ENCODE measurements at places on chromosomes 5 and 9.

DNA sequence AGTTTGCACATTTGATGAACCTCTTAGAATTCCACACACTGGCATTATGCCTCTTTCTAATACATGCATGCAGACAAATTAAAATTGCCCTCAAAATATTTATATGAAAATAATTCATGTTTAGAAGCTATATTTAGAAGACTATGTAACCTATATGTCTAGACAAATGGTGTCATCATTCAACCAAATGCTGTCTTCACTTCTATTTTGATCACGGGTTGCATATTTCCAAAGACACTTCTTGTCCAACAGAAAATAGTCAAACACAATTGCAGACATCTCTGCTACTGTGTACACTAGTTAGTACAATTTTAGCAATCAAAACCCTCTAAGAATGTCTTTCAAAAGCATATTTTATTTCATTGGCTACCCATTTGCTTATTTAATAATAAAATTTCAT is 114.0 kb downstream of the FBXO38 start:
- no peak for DNase-seq

DNA sequence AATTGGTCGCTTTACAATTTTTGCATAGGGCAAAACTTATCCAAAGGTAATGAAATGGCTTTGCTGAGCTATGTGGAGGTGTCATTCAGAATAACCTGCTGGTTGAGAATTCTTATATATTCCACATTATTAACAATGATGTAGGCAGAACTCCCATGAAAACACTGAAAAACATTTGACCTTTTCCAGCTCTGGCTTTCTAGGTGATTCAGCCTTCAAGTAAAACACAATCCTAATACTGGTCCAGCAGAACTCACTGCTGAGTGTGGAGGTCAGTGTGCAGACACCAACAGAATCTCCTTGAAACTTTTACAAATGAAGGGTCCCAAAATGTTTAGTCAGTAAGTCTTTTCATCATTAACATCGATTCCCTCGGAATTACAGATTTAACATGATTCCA is 162.0 kb upstream of the EFNA5 start:
- no peak for DNase-seq

DNA sequence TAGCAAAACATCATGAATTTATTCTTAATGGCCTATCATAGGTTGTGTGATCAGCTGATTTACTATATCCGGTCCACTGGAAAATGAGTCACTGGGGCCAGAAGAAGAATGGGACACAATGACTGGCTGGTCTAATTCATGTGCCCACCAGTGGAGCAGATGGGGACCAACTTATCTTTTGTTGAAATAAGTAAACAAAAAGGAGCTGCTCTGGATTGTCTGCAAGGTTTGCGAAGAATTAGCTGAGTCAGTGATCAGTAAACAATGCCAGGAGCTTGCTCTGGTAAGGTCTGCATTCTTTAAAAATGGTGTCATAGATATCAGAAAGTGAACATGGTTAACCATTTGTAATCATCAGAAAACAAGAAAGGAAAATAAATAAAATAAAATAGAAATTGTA is 128.0 kb downstream of the RASEF start:
- no peak for DNase-seq

- no peak for DNase-seq
Observed at GRCh38 chr5:142132916-142133315, 24.3 kb downstream of the NDFIP1 start.

DNA sequence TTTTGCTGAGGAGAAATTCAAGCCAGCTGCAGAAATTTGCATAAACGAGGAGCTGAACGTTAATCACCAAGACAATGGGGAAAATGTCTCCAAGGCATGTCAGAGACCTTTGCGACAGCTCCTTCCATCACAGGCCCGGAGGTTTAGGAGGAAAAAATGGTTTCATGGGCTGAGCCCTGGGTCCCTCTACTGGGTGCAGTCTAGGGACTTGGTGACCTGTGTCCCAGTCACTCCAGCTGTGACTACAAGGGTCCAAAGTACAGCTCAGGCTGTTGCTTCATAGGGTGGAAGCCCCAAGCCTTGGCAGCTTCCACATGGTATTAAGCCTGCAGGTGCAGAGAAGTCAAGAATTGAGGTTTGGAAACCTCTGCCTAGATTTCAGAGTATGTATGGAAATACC is 207.5 kb downstream of the DENND1A start:
- DNase-seq = no peak

DNA sequence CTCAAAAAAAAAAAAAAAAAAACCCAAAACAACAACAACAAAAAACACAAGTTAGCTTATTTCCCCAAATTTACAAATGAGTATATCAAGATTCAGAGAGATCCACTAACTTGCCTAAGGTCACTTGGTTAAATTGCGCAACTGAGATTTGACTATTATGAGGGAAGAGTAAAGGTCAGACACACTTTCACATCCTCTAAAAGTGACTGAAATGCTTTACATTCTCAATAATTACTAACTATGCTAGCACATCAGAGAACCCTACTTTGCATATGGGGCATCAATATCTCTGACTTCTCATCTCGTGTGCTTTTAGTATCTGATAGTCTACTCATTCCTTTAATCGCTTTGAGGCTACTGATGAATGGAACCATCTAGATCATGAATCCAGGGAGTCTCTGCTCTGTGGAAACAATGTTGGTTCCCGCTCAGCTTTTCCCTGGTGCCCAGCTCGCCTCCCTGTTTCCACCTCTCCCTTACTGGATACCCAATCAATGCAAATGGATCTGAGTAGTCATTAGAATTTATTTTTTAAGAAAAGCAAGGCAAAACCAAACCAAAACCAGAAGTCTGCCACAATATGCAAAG is 182.1 kb upstream of the TRIM32 start:
- DNase-seq = no peak

DNA sequence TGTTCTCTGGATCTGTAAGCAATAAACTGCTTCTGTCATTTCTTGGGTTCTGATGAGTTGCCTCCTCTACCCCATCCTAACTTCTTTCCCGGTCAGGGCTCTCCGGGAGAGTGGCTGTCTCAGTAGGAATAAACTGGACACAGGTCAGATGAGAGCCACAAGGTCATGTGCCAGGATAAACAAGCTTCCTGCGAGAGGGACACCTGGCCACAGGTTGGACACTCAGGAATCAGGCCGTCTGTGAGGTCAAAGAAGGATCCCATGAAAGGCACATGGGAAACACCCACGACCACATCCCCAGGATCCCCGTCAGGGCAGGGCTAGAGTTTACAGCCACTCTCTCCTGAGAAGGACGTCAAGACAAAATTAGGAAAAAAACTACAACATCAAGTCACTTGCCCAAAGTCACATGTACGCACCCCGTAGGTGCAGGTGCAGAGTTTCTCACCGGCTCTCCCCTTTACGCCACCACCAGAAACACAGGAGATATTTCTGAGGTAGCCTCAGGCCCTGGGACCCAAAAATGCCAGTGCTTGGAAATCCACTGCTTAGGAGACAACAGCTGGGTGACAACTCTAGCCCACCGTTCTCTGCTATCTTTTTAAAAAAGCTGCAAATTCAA is 28.7 kb downstream of the CCT5 start:
- DNase-seq = no peak

DNA sequence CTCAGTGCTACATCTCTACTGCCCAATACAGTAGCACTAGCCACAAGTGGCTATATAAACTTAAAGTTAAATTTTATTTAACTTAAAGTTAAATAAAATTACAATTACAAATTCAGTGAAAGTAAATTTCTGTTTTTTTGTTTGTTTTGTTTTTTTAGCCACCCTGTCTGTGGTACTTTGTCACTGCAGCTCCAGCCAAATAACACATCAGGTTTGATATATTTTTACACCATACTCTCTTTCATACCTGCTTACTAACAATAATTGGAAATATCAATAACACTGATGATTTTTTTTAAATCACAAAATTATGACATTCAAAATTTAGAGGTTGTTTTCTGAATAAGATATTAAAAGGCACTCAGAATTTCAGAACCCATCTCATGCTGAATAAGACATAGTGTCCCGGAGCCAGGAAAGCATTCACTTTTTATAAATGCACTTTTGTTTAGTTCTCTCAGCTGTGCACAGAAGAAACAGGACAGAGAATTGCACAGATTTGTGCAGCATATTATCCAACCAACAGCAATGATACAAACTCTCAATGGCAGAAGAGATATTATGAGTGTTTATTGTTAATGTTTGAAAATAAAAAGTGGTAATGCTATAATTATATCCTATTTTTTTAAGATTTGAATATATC is 92.6 kb downstream of the EDIL3 start:
- no peak for DNase-seq

- DNase-seq = no peak
Observed at GRCh38 chr5:60163762-60164161, 270.2 kb upstream of the PDE4D start.

DNA sequence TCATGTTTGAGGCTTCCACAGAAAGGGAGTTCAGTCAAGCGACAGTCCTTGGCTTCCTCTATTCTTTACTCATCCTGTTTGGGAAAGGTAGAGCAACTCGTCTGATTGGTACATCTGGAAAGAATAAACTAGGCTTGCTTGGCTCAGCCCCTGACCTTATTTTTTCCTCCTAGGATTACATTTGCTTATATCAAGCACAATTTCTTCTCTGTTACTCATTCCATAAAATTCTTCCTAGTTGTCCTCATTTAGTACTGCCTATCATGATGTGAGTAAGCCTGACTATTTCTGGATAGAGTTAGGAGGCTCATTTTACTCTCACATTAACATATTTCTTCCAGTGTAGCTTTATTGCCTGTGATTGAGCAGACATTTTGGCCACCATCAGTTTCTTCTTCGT is 10.9 kb upstream of the CARNMT1 start:
- no peak for DNase-seq

DNA sequence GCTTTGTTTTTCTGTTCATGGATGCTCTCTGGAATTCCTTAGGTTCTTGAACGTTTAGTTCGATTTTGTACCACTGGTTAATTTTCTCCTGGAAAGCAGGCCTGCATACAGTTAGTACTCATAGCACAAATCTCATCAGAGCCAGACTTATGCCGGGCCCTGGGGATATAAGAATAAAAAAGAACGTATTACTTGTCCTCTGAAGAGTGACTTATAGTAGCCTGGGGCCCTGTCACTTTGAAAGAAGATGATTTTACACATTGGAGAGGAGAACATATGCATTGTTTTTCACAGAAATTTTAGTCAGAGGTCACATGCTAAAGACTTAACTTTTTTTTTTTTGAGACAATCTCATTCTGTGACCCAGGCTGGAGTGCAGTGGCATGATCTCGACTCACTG is 50.3 kb downstream of the ZNF462 start:
- DNase-seq = no peak

DNA sequence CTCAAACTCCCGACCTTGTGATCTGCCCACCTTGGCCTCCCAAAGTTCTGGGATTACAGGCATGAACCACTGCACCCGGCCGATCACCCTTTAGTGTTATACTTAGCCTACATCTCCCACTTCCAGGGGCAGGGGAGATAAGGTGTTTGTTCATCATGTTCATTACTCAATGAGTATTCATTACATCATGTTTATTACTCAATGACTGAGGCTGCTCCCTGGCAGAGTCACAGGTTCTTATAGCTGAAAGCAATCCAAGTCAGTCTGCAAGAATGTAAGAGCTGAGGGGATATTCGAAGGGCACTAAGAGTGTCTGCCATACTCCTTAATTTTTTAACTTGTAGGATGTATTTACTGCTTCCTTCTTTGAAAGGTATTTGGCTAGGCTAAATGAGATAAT is 214.2 kb downstream of the SPATA31D1 start:
- no peak for DNase-seq

DNA sequence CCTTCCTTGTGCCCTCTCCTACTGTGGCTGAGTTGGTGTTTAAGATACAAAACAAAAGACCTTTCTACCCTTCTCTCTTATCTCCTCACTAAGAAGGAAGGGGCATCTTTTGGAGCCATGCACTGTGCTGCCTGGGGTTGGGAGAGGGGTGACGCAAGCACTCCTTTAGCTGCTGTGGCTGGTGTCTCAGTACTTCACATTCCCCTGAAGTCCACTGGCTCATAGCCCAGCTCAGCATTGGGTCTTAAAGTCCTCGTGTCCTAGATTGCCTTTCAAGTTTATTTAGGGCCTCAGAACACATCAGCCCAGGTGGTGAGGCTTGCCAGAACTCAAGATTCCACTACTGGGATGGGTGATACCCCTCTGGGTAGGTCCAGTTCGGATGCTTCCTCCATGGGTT is 325.9 kb upstream of the CYLC2 start:
- DNase-seq = no peak

DNA sequence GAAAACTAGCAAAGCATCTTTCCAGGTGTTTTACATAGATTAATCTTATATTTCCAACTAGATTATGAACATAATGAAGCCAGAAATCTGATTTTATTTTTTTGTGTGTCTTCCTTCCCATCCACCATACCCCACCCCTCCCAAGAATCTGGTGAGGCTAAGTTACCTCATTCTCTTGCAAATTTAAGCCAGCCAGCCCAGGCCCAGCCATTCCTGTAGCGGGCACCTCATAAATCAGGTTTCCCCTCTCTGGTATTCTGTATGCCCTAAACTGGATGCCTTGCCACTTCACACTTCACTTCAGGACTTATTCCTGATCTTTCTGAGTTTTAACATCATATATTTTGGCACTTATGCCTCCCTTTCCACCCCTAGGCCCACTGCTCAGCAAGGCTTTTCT is 21.8 kb downstream of the C9 start:
- DNase-seq = no peak

- no peak for DNase-seq
Observed at GRCh38 chr9:123048748-123049147, 15.3 kb downstream of the GPR21 start.

- no peak for DNase-seq
Observed at GRCh38 chr9:82115900-82116299, 127.3 kb downstream of the SPATA31D1 start.

DNA sequence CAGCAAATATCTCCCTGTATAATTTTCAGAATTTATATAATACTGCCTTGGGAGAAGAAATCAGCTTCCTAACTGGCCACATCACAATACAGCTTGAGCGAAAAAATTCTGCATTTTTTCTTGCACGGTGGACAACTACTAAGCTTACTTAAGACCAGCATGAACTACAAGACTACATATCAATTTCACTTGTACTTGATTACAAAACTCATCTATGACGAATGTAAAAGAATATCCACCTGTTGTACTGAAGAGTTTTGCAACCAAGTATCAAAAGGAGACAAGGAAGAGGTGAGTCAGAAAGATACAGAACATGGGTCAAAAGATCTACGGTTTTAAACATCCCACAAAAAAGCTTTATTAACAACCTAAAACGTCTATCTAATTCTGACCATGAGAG is 279.4 kb downstream of the BNC2 start:
- no peak for DNase-seq

- no peak for DNase-seq
Observed at GRCh38 chr5:152499814-152500535, 94.9 kb upstream of the NMUR2 start.

All from neuronal stem cell (in vitro differentiated cells).